ENCODE measurements at places on chromosomes 16 and 17. TPM values are rescaled to one million over a fixed set of nuclear protein-coding genes. Genes with fewer than 3 reads are reported as not detected.

DNA sequence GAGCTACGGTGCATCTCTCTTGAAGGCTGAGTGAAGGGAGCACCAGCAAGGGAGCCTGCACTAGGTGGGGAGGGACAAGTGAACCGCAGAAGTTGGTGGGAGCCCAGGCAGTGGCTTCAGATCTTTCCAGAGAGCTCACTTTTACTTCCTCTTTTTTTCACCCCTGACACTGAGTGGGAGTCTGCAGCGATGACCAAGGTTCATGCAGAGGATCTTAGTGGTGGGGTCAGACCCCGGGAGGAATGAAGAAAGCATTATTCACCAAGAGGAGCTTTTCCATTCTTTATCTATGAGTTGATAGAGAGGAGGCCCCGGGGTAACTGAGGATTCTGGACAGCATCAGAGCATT is 3.0 kb upstream of the CCL2 start:
- DNase-seq, result no peak

- no peak for DNase-seq
Measured at GRCh38 chr16:47984669-47985068, 171.1 kb downstream of the ABCC12 start.

DNA sequence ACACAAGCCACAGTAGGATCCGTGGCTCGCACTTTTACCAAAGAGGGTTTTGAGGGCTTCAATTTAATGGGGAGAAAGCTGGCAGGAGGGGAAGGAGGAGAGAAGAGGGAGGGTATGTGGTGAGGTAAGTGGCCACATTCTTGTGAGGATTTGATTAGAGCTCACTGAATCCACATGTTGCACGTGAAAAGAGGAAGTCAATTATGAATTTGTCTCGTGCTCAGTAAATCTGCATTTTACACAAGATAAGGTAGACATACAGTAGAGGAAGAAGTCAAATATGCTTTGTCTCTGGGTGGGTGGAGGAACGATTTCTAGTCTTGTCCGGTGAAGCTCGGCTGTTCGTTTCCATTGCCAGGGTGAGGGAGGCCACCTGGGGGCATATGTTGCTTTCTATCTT is 862 bp downstream of the ZNF232 start:
- DNase-seq, result no peak

DNA sequence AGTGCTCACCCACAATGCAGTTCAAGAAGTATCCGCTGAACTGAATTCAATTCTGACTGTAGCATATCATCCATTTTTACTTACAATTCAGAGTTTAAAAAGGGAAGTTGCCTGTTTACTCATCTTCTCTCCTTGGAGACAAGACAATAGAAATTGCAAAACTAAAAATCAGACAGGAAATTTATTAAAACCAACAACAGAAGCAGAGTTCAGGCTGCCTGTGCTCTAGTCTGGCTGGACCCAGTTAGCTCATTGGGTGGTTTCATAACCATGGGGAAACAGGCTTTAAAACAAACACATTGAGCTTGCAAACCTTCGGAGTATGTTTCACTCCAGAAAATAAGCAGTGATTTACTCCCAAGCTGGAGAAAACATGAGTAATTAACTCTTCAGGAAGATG is 321.4 kb downstream of the GRIN2A start:
- no peak for DNase-seq

DNA sequence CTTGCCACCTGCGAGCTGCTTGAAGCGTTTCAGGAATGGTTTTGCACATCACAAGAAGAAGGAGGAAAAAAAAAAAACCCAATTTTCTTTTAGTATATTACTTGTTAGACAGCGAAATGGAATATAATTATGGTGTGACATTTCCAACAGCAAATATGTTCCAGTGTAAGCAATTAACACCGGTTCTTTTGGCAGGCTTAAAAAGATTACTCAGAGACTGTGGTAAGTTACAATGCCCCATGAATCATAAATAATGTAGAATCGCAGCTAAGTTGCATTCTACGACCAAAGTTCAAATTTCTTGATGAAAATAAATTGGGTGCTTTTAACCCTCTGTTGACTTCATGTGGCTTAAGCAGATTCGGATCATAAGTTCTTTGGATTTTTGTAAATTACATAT is 245.2 kb downstream of the XYLT1 start:
- DNase-seq, result no peak

The APOH gene
- total RNA-seq, result not detected

The NPIPA7 gene
- 1.7 TPM for total RNA-seq

The WNT3 gene
- 31.9 TPM for total RNA-seq
